ENCODE measurements at places on chromosomes 12 and 14.

DNA sequence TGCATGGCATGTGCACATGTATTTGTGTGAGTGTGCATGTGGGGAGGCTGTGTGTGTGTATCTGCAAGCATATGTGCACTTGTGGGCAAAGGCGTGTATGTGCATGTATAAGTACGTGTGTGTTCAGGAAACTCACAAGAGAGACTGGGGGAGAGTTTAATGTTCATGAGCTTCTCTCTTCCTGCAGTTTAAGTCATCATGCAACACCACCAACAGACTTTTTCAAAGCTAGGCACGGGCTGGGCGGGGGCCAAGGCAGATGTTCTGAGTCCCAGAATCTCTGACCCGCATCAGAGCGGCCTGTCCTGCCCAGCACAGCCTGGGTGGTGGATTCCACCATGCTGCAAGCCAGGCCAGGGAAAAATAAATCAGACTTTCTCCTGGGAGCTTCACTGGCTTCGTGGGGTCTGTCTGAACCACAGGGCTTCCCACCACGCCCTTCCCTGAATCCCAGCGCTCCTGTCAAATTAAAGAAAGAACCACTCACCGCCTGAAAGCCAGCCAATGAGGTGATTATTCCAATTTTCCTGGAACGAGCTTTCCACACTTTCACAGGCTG lies 75.7 kb downstream of the PITPNM2 start:
- DNase-seq, result no peak

DNA sequence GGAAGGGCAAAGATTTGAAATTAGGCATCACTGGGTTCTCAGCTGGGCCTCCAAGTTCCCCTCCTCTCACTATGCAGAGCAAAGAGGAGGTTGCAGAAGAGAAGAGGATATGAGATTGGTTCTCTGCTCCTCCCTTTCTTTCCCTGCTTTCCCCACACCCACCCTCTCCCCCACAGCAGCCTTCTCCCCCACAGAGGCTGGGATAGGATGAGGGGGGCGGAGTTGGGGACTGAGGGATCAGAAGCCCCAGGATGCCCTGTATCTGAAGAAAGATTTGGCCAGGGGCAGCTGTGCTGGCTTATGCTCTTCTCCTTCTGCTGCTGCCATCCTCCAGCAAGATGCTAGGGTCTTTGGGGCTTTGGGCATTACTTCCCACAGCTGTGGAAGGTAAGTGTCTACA lies at the start of gene AMHR2:
Gene AMHR2 (plus strand): TSS at position 259 of the 400 bp plus-strand sequence. CDS start 80 bp downstream, at position 339.
- DNase-seq, result no peak

DNA sequence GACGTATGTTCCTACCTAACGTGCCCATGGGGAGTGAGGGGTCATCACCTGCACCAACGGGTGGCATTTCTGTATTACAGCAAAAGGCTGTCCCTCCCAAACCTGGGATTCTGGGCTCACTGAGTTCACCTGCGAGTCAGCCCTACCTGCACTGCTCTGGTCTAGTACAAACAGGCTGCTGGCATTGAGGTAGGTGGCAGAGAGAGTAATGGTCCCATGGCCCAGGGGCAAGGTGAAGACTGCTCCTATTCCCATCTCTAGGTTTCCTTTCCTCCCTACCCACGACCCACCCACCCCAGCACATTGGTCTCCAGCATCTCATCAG lies 421 bp downstream of the SUOX start:
- no peak for DNase-seq

- DNase-seq, result peak; percentile 92
These were observed at the start of the genes ALKBH1 and SLIRP for GRCh38 chr14:77707724-77708408. ALKBH1 (minus strand) TSS chr14:77708023; CDS start chr14:77708004, 19 bp downstream. SLIRP (plus strand) TSS chr14:77708103; CDS start chr14:77708112, 9 bp downstream.

GRCh38 chr12:64256166-64256800 lies 34.2 kb upstream of the KICS2 start:
- DNase-seq, result peak; percentile 51

- DNase-seq, result no peak
These were observed 6.1 kb upstream of the FGF6 start for GRCh38 chr12:4451694-4452093.

GRCh38 chr12:114834621-114835020 lies 150.6 kb upstream of the TBX3 start:
- DNase-seq, result no peak

DNA sequence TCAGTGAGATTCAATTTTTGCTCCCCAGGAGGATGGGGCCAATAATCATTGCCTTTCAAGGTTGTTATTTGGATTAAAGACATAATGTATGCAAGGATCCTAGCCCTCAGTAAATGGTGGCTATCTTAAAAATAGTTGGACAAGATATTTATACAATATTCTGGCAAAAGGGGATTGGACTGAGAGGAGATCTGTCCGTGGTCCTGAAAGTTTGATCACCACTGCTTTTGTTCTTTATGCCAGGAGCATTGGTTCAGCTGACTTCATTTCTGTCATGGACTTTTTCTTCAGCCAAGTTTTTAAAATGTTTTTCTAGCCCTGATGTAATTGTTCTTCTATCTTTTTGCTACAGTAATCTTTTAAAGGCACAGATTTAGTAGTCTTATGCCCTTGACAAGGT lies 70.2 kb upstream of the TCL1A start:
- DNase-seq, result peak; percentile 10

DNA sequence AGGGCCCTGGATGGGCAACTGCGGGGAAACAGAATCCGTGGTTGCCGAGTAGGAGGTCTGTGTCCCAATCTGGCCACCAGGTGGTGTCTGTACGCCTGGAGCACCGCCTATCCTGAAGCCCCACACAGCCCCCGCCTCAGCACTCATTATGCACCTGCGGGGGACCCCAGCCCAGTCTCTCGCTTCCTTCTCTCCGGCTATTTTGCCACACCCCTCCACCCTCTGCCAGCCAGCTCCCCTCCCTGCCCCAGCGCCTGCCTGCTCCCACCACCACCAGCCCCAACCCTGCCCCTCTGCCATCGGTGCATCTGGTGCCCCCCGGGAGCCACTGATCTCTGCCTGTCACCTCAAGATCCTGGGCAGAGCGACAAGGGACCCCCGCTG lies 2.2 kb upstream of the NXPH4 start:
- peak; percentile 73 for DNase-seq

DNA sequence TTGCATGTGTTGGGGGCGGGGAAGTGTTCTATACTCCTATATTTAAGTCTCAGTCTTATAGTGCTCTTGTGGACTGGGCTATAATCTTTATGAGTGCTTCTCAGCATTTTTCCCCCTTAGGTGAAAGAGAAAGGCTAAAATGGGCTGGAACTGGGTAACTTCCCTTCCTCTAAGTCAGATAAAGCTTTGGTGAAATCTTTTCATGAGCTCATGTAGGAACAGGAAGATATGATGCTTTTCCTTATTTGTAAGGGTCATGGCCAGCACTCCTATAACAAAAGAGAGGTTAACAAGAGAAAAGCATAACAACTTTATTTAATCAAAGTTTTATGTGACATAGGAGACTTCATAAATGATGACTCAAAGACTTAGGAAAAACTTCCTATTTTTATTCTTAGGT lies 841.5 kb downstream of the SLC16A7 start:
- no peak for DNase-seq

GRCh38 chr14:36478782-36479181 lies 41.2 kb downstream of the NKX2-1 start:
- DNase-seq, result peak; percentile 69

DNA sequence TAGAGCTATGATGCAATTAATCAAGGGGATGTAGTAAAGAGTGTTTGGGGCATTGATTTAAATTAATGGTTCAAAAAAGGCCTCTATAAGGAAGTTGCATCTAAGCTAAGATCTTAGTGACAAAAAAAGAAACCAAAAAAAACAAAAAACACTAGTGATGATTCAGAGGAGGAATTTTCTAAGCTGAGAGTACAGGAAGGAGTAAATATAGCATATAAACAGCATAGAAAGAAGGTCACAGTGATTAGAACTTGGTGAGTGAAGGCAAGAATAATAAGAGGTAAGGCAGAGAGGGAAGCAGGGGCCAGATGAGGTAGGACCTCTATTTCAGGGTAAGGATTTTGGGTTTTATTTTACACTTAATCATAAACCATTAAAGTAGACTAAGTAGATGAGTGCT lies 48.0 kb upstream of the PDZRN4 start:
- DNase-seq, result peak; percentile 7

DNA sequence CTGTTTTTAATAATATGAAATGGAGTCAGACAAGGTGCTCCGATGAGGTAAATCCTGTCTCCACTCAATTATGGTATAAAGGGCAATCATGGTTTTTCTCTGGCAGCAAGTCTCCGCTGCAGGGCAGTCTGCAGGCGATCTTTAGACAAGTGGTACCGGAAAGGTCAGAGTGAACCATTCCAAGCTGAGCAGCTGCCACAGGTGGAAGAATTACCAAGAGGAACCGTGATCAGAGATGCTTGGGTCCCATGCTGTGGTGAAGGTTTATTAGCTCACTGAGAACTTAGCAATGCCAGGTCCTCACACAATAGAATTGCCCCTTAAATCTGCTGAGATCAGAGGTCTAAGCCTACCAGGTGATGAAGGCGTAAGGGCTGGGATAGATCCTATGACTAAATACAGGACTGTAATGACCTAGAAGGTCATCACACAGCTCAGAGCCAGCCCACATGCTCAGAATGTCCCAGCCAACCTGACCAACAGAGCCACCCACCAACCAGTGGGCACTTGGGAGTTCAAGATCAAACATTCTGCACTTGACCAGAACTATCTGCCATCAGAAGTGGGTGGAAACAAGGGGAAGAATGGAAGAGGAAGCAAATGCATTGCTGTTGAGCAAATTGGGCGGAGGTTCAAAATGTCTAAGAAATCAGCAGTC lies 175.2 kb upstream of the BCL2L14 start:
- DNase-seq, result no peak

DNA sequence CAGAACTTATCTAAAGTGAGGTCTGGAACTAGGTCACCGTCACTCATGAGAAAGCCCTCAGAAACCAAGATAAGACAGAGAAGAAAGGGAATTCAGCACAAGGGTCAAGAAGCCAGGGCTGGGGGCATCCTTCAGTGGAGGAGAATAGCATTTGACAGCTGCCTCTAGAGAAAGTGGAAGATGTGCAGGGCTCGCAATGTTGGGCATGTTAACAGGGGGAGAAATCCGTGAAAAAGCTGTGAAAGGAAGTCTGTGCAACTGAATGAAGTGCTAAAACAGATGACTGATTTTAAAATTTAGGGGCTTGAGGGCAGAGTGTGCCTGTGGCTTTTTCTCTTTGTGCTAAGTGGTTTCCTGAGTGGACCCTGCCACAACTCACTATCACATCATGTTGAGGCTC lies 97.7 kb upstream of the IFNG-AS1 start:
- DNase-seq, result no peak

GRCh38 chr14:54834081-54834480 lies 68.5 kb downstream of the GCH1 start:
- DNase-seq, result no peak

DNA sequence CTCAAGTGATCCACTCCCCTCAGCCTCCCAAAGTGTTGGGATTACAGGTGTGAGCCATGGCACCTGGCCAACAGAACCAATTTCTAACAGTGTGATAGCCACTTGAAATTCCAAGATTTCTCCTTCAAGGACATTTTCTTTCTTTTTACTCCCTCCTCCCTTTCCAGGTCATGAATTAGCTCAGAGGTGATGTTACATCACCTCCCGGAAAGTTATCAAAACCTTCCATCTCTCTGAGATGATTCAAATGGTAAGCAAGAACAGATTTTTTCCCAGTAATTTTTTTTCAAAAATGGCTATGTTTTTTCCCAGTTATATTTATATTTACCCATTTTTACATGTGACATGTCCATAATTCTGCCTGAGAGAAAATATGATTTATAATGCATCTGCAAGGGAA lies 15.6 kb upstream of the SMAGP start:
- no peak for DNase-seq

GRCh38 chr12:57584690-57585089 lies 6.3 kb upstream of the PIP4K2C start:
- DNase-seq, result no peak

DNA sequence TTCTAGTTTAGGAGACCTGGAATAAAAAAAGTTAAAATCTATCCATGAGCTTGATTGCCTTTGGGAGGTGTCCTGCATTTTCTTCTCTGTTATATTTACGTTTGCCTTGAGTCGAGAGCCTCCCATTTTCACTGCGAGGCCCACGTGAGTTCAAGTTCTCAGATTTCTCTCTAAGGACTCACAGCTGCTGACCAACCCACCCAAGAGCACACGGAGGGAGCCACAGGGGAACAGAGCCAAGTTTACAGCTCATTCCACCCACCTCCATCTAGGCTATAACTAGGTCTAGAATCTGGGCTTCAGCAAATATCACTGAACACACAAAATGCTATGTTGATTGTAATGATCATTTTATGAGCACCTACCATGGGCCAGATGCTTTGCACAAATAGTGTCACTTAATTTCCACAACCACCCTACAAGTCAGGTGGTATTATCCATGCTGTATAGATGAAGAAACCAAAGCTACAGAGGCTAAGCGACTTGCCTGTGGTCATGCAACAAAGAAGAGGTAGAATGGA lies 16.7 kb downstream of the ALDH1L2 start:
- no peak for DNase-seq

GRCh38 chr14:69828354-69828753 lies 31.3 kb upstream of the SLC10A1 start:
- no peak for DNase-seq

GRCh38 chr14:92832137-92832700 lies 38.1 kb downstream of the GOLGA5 start:
- DNase-seq, result no peak

DNA sequence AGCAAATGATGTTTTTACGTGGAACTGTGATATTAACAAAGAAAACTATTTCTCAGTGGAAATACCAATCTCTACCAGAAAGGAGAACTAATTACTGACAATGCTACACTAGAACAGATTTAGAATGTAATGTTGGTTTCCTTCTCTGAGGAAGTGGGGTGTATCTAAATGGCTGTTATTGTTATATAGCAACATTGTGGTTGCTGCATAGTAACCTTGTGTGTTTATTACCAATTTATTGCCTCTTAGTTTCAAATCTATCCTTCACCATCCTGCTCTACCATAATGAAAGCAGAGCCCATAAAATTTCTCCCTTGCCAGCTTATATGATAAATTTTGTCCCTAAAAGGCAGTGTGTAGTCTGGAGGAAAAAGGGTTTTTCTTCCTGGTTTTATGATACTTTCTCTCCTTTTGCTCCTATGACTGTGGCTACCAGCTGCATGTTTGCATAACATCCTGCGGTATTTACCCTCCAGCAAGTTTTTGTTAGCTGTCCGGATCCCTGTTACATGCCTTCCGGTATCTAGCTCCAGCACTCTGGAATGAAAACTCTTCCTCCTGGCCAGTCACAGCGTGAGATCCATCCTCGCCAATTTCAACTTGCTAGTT lies 5.7 kb upstream of the KLRK1 start:
- no peak for DNase-seq

GRCh38 chr14:61889914-61890351 lies 127.7 kb downstream of the SNAPC1 start:
- peak; percentile 74 for DNase-seq

- DNase-seq, result no peak
These were observed 160.7 kb downstream of the PHLDA1 start for GRCh38 chr12:75870878-75871277.

- no peak for DNase-seq
These were observed 14.7 kb upstream of the SLC25A3 start for GRCh38 chr12:98578821-98579220.

GRCh38 chr12:60169904-60170303 lies 574.1 kb downstream of the SLC16A7 start:
- no peak for DNase-seq

DNA sequence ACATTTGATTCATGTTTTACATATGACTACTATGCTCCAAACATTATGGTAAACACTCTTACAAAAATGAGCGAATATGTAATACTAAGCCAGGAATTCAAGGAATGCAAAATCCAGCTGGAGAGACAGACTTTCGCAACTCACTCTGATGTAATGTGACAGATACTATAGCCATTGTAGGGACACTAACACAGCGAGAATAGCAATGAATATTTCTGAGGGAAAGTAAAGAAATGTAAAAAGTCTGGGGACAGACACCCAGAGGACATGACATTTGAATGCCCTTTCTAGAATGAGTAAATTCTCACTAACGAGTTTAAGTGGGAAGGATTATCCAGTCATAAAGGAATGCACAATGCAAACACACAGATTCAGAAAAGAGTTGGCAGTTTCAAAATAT lies 121.9 kb downstream of the PIK3C2G start:
- DNase-seq, result no peak

Measured in activated CD4-positive, alpha-beta T cell treated with anti-CD3 and anti-CD28 coated beads, Interleukin-2, amount 50 U/mL, for 16 hours (primary cell).